SK-N-SH (cell line): ENCODE measurements at places on chromosomes 16 and 17.

DNA sequence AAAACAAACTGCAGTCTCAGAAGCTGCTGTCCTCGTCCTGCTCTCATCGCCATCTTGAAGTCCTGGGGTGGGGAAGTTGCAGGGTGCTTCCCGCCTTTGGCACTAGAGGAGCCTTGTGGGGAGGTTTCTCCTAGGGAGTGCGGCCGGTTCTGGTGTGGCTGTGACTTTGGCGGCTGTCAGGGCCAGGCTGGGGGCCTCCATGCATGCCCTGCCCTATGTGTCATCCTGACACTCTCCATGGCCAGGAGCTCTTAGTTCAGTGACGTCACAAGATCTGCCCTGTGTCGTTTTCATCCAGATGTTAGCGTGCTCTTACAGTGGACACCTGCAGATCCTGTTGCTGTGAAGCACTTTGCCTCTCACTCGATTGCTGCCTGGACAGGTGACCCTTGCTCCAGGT is 49.6 kb downstream of the PLD6 start:
- DNase-seq = no peak

DNA sequence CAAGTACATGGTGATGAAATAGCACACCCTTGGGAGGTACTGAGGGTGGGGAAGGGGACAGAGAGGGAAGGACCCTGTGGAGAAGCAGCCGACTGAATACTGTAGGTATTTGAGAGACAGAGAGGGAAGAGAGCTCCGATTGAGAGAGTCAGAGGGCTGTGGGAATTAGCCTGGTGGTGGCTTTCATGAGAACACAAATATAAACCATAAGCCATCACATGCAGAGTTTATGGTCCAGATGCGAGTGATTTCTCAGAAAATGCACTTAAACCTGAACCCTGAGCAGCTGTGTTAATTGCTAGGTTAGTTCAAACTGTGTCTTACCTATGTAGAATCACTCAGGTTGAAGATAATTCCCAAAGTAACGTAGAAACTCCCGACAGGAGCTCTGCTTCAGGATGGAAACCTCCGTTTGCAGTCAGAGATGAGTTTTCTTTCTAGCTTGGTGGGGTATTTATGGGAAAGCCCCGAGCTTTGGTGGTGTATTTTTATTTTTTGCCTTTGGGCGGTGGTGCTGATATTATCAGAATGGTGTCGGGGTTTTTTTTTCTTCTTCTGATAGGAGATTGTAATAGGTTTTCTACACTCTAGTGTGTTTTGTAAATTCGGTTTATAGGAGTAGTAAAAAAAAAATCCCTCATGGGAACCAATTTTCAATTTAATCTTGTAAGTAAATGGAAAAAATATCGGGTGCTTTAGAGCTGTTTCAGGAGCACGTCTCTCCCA is 184.9 kb upstream of the CACNG5 start:
- DNase-seq = no peak

- no peak for DNase-seq
These were observed 10.4 kb downstream of the GALK1 start for GRCh38 chr17:75754378-75755204.

GRCh38 chr17:66678827-66679226 is 156.1 kb upstream of the CACNG5 start:
- DNase-seq = no peak

GRCh38 chr16:46873201-46873600 is 11.0 kb upstream of the GPT2 start:
- DNase-seq = no peak

DNA sequence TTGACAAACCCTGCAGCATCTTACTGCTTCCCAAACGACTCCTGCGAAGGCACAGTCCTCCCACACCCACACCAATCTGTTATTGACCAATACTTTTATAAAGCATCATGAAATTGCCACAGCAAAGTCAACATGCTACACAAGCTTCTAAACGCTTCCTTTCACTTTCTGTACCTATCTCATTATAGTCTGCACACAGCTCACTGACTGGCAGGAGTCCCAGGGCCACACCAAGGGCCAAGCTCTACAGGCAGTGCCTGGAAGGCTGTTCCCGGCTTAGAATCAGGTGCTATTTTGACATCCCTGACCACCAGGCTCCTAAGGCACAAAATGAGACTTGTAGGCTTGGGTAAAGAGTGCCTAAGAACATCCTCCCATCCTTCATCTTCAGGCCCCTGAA is 39.5 kb downstream of the USP7 start:
- DNase-seq = no peak
